ENCODE measurements at places on chromosomes 7 and 10.

GRCh38 chr7:44279286-44279685 lies 46.1 kb downstream of the CAMK2B start:
- DNase-seq: no peak

DNA sequence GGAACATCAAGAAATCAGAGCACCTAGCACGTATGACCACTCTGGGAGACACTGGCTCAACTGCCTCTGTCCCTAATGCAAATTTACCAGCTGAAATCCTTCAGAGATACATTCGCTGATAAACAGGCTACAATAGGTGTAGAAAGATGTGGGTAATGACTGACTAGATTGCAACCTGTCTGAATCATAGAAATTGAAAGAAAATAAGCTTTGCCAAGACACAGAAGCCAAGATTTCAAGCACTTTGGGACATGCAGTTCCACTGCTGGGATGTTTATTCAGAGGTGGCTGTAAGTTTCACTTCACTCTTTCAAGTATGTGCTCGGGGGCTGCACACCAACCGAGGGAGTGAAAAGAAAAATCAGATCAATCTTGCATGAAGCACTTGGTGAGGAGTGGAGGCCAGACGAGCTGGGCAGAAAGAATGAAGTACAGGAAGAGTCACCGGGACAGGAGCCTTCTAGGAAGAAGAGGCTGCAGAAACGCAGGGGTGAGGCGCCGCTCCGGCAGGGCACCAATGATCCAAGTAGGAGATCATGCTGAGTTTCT lies 276.7 kb downstream of the PARD3 start:
- no peak for DNase-seq

DNA sequence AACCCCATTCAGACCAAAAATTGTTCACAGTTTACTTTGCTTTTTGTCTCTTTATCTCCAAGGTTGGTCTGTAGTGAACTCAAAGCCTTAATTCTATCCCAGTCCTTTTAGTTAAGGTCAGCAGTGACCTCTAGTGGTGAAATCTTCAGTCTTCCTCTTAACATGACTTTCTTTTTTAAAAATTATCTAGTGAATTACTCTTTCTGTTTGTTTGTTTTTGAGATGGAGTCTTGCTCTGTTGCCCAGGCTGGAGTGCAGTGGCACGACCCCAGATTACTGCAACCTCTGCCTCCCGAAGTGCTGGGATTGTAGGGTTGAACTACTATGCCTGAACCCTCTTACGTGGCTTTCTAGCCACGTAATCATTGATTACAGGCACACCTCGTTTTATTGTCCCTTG lies 25.0 kb downstream of the ZNF487 start:
- DNase-seq: peak; percentile 76

DNA sequence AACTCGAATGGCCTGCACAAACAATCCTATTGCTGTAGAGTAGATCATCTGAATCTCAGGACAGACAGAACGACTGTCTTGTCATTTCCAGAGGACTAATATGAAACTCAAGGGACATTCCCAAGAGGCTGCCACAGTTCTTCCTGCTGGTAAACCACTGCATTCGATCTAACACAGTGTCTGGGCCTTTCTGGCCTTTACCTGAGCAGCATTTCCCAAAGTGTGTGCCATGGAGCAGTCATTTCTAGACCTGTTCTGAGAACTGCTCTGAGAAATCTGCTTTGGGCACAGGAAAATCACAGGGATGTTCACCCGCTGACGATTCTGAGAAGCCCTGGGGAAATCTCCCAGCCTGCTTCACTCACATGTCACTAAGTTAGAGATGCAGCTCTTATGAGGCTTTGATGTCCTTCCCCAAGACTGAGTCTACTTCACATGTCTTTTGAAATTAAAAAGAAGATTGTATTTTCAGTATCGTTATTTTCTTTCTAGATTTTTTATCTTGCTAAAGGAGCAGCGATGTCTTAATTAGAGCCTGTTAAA lies 18.4 kb downstream of the GPNMB start:
- no peak for DNase-seq

DNA sequence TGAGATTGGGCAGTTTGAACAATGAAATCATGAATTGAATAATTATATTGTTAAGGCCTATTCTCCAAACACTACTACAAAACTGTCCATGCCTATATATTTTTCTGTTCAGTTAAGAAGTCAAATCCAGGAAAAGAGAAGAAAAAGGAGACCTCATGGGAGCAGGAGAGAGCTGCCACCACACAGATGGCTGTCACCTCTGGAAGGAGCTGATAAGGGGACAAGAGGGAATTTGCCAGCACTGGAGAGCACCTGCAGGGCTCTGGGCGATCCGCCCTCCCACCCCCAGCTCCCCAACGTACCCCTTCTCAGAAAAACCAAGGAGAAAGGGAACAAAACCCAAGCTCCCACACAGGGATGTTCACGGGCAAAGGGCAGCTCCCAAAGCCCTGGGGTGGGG lies 227.8 kb downstream of the TNS3 start:
- no peak for DNase-seq

GRCh38 chr10:7720478-7720877 lies 17.4 kb downstream of the ITIH2 start:
- no peak for DNase-seq
